ENCODE measurements at places on chromosomes 4 and X.

DNA sequence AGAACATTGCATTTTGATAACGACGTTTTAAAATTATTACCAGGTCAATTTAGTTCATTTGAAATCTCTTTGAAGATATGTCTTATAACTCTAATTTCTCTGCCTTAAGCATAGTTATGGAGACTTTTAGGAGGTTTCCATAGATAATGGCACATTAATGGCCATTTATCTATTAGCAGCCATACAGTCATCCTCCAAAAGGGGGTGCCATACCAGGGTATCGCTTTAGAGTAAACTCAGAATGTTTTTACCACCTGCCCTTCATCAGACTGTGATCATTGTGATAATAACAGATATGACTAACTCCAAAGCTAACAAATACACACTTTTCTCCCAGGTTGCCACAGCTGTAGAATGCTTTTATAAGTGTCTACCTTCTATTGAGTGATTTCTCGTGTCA, 461.5 kb downstream of the FSTL5 start:
- no peak for DNase-seq

DNA sequence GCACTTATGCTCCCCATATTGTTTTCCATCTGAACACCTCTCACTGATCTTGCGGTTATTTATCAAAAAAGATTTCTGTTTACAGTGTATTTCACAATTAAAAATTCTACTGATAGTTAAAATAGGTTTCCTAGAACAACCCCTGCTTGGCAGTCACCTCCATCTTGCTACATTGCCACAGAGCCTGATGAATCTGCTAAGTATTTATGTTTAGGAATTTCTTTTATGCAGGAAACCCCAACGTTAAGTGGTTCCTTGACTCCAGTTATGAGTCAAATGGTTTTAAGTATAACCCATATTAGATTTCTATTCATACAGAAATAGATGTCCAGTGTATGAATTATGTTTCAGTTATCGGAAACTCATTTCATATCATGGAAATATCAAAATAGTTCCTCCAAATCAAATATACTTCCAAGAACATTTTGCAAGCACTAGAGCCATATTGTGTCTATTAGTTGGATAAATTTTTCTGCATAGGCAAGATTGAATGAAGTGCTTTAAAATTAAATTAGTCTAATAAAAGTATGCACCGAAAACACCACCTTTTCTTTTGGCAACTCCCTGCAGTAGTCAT, 20.6 kb downstream of the GALNT7 start:
- DNase-seq: no peak

DNA sequence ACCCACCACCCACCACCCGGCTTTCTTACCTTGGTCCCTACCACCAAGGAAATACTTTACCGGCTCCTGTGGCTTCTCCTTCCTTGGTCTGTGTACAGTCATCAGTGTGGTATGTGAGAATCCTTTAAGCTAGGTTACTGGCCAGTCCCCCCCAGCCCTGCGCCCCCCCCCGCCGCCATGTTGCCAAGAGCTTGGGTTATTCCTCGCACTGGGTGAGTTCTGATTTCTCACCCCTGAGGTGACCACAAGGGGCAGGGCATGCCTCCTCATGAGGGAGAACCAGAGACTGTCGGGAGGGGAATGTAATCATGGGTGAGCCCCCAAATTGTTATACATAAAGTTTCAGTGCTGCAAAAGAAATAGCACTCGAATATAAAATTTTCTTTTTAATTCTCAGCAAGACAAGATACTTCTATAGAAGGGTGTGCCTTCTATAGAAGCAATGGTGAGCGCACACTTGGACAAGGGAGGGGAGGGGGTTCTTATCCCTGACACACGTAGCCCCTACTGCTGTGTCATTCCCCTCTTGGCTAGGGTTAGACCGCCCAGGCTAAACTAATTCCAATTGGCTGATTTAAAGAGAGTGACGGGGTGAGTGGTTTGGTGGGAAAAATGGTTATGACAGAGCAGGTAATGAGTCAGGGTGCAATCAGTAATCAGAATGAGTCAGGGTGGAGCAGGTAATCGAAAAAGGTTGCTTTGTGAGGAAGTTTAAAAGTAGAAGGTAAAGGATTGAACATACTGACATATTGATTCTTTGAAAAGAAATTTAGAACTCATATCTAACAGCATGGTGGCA, 133.2 kb downstream of the KDM6A start:
- DNase-seq: no peak

DNA sequence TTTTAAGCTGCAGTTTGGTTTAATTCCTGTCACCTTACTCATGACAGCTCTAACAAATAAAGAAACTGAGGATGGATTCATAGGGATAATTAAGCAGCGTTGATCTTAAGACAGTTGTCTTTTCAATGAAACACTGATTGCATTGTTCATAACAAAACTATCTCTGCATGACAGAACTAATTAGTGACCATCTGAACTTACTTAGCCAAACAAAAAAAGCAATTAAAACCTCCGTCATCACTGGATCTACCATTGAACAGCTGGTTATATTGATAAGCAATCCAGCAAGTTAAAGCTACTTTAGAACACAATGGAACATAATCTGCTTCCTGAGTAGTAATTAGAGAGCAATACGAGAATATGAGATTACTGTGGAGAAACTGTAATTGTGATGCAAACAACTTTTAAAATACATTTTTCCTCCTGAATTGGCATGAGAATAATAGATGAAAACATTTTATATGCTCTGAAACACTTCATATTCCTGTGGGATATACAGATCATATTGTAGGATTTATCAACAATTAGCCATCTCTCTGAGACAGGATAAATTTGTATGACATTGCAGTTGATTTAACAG, 2576.8 kb downstream of the PCDH7 start:
- DNase-seq: no peak

DNA sequence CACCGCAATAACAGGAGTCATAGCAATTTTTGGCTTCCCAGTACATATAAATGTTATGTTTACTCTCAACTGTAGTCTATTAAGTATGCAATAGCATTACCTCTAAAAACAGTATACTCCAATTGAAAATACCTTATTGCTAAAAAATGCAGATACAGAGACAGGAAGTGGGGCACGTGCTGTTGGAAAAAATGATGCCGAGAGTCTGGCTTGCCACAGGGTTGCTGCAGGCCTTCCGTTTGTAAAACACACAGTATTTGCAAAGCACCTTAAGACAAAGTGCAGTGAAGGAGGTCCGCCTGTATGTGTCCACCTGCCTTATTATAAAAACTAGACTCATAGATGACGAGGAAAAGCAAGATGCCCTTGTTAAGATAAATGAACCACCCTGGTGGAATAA, 23.5 kb downstream of the CD99 start:
- DNase-seq: no peak

DNA sequence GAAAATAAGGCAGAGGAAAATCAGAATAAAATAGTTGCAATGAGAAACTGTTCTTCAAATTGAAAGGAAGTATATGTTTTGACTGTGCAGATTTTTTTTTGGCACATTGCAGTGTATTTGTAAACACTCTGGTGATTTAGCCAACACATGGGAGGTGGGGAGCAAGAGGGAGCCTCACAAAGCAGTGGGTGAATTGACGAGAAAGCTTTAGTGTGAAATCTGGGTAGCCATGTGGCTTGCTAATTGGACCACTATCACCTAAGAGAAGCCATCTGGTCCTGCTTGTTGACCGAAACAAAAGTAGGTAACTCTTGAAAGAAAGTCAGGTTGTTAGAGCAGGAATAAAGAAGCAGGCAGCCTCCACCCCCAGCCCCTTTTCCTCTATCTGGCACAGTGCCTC, 10.4 kb downstream of the CLCN5 start:
- DNase-seq: no peak

GRCh38 chr4:72828864-72829263, 240.7 kb downstream of the COX18 start:
- DNase-seq: no peak

DNA sequence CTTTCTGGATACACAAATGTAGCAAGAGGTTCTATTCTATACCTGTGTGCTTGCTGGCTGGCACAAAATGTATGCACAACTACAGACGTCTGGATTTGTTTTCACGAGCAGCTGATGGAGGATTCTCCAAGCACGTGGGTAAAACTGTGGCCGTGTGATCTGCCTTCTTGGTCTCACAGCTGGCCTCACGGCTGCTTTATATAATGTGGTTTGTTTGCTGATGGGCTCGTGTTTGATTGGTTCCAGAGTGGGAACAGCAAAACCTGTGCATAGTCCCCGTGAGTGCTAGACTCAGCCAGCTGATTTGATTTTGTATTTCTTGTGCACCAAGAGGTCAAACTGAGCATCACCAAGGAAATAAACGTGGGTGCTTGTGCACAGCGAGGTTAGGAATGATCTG, 262.6 kb upstream of the RPS6KA3 start:
- DNase-seq: no peak

- peak; percentile 27 for DNase-seq
These were observed 5.3 kb upstream of the TRMT2B start for GRCh38 chrX:101057093-101057714.

GRCh38 chr4:156312261-156312847, 358.7 kb upstream of the CTSO start:
- no peak for DNase-seq

GRCh38 chrX:150293311-150294013, 69.7 kb upstream of the MAMLD1 start:
- no peak for DNase-seq

DNA sequence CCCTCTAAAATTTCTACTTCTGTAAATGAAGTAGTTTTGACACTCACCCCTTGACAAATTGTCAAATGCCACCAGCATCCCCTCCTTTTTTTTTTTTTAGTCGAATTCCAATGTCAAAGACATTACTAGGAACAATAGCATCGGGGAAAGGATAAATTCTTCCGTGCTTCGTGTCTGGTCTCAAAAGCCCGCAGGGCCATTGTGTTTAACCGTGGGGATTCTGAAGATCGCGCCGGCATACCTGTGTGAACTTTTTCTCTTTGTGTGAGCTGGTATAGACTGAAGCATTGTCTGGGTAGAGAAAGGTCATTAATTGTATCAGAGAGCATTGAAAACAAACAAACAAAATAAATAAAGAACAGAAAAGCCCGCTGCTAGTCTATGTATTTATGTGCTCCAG, 313.9 kb downstream of the ASMT start:
- DNase-seq: no peak

DNA sequence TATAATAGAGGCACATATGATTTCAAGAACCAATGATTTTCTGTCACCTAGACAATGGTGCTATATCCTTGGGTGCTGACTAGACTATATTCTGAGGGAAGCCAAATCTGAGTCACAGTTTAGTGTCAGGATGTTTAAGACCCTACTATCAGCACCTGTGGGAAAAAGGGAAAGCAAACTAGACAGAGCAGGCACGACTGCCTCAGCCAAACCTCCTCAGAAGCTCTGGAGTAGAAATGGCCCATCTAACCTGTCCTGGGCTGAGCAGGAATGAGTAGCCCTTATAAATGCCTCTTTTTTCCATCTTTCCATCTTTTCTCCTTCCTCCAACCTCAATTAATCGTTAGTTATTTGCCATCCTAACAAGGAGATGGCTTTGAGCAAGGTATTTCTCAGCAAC, 80.4 kb upstream of the TECRL start:
- DNase-seq: no peak

- DNase-seq: no peak
These were observed 31.3 kb downstream of the CRLF2 start for GRCh38 chrX:1181170-1181569.

- no peak for DNase-seq
These were observed 486.0 kb downstream of the GRID2 start for GRCh38 chr4:92789741-92790140.

DNA sequence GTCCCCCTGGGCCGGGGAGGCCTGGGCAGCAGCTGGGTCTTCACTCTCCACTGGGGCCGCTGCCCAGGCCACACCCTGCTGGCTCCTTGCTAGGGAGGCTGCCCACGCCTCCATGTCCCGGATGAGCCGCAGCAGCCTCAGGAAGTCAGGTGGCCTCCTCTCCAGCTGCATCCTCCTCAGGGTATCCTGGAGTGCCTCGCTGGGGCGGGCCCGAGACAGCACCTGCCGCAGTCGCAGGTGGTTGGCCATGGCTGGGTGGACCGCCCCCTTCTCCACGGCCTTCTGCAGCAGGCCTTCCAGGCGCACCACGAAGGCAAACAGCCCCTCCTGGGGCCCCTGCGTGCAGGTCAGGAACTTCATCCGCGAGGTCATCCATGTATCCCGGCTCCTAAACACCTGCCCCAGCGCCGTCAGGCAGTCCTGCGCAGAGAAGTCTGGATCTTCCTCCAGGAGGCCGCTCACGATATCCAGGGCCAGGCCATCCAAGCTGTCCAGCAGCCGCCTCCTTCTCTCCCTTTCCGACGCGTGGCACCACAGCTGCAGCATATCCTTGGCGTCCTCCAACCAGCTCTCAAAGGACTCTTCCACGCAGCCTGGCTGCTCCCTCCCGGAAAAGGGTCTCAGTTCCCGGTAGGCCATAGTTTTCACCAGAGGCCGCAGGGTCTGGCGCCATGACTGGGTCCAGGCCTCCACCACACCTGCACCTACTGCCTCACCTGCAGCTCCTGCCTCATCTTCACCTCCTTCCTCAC, 2.1 kb downstream of the PNMA6F start:
- DNase-seq: no peak

DNA sequence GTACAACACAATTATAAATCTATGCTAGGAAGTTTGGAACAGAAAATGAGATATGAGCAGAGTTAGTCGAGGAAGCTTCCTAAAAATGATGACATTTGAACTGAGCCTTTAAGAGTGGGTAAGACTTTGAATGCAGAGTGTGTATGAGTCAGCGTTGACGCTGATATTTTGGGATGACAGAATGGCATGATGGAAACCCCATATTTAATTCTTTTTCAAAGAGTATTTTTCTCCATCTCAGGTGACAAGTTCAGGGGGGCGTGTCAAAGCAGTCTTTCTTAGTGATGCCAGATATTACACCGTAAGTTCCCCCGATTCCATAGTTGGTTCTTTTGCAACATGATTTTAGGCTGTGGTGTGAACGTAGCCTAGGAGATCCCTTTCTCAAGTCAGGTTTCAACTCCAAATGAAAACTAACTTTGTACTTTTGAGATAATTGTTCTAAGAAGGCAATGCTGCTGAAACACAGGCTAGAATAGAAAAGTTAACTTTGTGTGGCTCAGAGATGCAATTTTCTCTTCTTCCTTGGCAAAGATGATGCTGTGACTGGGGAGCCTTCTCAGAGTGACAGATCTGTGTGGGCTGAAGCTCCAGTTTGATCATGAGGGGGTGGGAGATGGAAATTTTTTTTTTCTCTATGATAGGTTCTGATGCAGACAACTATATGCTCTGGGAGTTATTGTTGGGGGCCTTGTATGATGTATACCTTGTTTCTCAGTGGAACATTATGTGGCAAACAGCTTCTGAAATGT, 59.2 kb downstream of the GLUD2 start:
- DNase-seq: no peak

Data from suppressor macrophage treated with lipopolysaccharide for 1 hour (primary cell).